OCI-M1 (cell line): ENCODE measurements at places on chromosomes 3 and 15.

- DNase-seq = peak; percentile 21
These were observed 31.8 kb upstream of the HES1 start for GRCh38 chr3:194103983-194104751.

DNA sequence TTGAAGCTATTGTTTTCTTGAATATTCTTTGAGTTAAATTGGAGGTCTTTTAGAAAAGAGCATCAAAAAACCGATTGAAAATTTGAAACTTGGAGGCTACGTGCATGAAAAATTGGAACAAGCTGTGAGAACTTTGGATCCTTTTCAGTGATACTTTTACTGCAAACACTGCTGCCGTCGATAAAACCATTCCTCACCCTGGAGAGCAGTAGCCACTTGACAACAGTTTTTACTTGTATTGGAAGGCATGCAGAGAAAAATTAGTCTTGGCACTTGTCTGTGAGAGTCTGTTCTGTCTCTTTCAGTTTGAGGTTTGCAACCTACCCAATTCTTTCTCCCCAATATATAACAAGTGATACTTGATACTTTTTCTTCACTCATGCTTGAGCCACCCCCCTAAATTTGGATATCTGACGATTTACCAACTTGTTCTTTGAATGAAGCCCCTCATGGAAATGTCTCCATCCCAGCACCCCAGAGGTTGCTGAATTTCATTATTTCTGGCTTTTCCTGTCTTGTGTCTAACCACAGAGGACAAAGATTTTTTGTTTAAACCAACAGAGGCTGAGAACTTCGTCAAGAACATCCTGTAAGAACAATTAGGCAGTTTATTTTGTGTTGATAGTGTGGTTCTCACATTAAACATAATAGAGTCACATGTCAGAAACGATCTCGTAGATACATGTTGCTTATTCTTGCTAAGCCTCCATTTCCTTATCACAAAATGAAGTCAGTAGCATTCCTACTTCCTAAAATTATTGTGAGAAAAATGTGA lies 307.3 kb upstream of the PLSCR5 start:
- DNase-seq = no peak

DNA sequence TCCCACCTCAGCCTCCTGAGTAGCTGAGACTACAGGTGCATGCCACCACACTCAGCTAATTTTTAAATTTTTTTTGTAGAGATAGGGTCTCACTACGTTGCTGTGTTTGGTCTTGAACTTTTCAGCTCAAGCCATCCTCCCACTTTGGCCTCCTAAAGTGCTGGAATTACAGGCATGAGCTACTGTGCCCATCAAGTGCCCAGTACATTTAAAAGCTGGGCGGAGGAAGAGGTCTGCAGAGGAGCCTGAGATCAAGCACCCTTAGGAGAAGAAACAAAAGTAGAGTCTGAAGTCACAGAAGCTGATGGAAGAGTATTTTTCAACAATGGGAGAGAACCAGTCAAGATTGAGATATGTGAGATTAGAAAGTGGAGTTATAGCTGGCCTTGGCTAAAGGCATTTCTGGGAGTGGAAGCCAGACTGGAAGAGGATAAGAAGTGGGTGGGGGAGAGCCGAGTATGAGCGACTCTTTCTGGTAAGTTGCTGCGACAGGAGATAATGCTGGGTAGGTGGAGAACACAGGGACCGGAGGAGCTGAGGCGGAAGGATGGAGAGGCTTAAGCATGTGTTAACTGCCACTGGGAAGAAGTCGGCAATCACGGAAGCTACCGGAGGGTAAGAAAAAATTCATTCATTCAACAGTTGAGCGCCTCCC lies 782 bp upstream of the IREB2 start:
- no peak for DNase-seq

DNA sequence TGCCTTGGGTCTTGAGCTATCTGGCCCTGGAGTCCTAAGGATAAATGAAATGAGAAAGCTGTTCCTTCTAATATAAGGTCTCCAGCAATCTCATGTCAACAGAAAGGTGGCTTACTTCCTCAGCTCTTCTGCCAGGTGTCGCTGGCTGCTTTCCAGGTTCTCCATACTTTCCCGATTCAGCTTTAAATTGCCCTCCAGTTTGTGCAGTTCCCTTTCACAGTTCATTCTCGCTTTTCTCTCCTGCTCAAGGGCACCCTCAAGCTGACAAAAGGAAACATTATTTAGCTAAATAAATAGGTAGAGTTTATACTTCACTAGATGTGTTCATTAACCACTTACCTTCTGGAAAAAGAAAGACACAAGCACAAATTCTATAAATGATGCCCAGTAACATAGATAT lies 73.0 kb downstream of the MYH15 start:
- DNase-seq = peak; percentile 30
